ENCODE measurements at places on chromosomes 2 and 18. TPM values are rescaled to one million over a fixed set of nuclear protein-coding genes. Genes with fewer than 3 reads are reported as not detected.

The MTCL1 gene
- total RNA-seq: 55.6 TPM

The ATOH8 gene
- total RNA-seq: 16.5 TPM

The SPTBN1 gene
- 133 TPM for total RNA-seq

The IL1F10 gene
- total RNA-seq: not detected

The MARCHF7 gene
- total RNA-seq: 53.1 TPM

The KIF5C gene
- total RNA-seq: 0.46 TPM

The RGPD4 gene
- total RNA-seq: 0.06 TPM

The PLEKHM3 gene
- total RNA-seq: 2.2 TPM

The PSMA8 gene
- total RNA-seq: not detected

The EIF5B gene
- total RNA-seq: 74.9 TPM

The PLCL1 gene
- not detected for total RNA-seq

The DCTN1 gene
- 153 TPM for total RNA-seq

The GLI2 gene
- 22.1 TPM for total RNA-seq

The FOXD4L1 gene
- 0.31 TPM for total RNA-seq

The MARCHF4 gene
- 25.5 TPM for total RNA-seq

The CCDC74B gene
- total RNA-seq: 4.2 TPM

The ABCA12 gene
- total RNA-seq: 0.23 TPM

The HNMT gene
- total RNA-seq: 1.3 TPM

The CIB4 gene
- 0.16 TPM for total RNA-seq

The HOXD10 gene
- total RNA-seq: 5.3 TPM

The UCN gene
- total RNA-seq: 0.61 TPM

The SPHKAP gene
- not detected for total RNA-seq

The ERMN gene
- not detected for total RNA-seq

The SCN7A gene
- total RNA-seq: not detected

The KCNE4 gene
- total RNA-seq: 0.64 TPM

The CAPN14 gene
- total RNA-seq: 0.05 TPM

The PSTPIP2 gene
- 0.14 TPM for total RNA-seq

The OTOS gene
- total RNA-seq: not detected

The PIEZO2 gene
- 0.70 TPM for total RNA-seq

The PHOSPHO2 gene
- 3.2 TPM for total RNA-seq

The CXCR1 gene
- total RNA-seq: not detected

The ALPP gene
- total RNA-seq: 12.1 TPM

The DYNAP gene
- total RNA-seq: not detected

The ZNF892 gene
- 0.91 TPM for total RNA-seq

The ZNF532 gene
- 22.9 TPM for total RNA-seq

The SMAD2 gene
- total RNA-seq: 62.5 TPM

The ONECUT2 gene
- total RNA-seq: 0.37 TPM

The SKA1 gene
- 10.9 TPM for total RNA-seq

The TGFA gene
- 4.9 TPM for total RNA-seq

The KLHL29 gene
- total RNA-seq: 4.5 TPM

The TBR1 gene
- 0.07 TPM for total RNA-seq

The OSBPL6 gene
- total RNA-seq: 6.8 TPM

The ALKAL2 gene
- total RNA-seq: not detected

The NYAP2 gene
- not detected for total RNA-seq

The C18orf54 gene
- total RNA-seq: 2.8 TPM

The ZAP70 gene
- total RNA-seq: 0.12 TPM
